ENCODE measurements at places on chromosomes 2 and 18.

GRCh38 chr2:19031642-19032041 is 326.8 kb downstream of the OSR1 start:
- DNase-seq, result no peak

- DNase-seq, result no peak
These were observed 85.3 kb downstream of the ZEB2 start for GRCh38 chr2:144434425-144435222.

DNA sequence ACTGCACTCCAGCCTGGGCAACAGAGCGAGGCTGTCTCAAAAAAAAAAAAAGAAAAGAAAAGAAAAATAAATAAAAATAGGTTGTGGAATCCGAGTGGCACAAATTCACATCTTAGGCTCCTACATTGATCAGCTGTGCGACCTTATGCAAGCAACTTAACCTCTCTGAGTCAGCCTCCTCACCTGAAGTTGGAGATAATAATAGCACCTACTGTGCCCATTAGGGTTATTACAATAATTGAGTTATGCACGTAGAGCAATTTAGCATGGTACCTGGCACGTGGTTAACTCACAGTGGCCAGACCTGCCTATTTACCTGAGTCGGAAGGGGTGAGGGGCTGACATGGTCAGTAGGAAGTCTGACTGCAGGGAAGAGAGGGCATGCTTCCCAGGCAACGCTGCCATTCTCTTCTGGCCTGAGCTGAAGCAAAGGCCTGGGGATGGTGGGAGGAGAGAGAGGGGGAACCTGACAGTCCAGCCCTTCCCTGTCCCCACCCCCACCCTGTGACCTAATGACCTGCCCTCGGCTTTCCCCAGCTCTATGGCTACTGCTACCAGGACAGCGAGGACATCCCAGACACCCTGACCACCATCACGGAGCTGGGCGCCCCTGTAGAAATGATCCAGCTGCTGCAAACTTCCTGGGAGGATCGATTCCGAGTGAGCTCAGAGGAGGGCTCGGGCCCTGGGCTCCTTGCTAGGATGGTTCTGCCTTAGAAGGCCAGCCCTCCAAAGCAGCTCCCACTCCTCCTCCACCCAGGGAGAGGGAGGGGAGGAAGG is 5.1 kb downstream of the PKDCC start:
- no peak for DNase-seq

- no peak for DNase-seq
These were observed 204.4 kb upstream of the RASGRP3 start for GRCh38 chr2:33272001-33272400.

GRCh38 chr18:3069671-3070433 is 56.9 kb upstream of the LPIN2 start:
- DNase-seq, result no peak

DNA sequence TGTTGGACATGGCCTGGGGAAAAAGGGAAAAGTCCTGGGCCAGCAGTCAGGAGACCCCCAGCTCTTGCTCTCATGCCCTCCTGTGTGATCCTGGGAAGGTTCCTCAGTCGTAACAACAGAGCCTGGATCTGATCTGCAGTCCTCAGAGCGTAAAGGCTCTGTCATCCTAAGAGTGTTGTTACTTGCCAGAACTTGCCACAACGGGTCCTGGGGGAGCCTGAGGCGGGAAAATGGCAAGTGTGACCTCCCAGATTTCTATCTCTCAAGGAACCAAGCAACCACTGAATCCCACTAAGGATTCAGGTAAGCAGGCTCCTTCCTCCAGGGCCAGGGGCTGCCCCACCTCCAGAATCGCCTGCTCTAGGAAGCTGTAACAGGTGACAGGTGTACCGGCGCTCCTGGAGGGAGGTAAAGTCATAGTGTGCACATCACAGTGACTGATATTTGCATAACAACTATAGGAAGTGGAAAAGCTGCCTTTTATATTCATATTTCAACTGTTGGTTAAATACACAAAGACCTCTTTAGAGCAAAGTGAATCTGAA is 18.4 kb downstream of the HS1BP3 start:
- DNase-seq, result no peak

GRCh38 chr2:179818546-179818945 is 42.9 kb downstream of the ZNF385B start:
- DNase-seq, result no peak

- DNase-seq, result no peak
These were observed 97.4 kb upstream of the ID2 start for GRCh38 chr2:8584174-8585066.

GRCh38 chr2:926896-927295 is 23.8 kb upstream of the SNTG2 start:
- DNase-seq, result no peak

GRCh38 chr2:33579227-33579626 is 19.9 kb downstream of the FAM98A start:
- DNase-seq, result no peak

DNA sequence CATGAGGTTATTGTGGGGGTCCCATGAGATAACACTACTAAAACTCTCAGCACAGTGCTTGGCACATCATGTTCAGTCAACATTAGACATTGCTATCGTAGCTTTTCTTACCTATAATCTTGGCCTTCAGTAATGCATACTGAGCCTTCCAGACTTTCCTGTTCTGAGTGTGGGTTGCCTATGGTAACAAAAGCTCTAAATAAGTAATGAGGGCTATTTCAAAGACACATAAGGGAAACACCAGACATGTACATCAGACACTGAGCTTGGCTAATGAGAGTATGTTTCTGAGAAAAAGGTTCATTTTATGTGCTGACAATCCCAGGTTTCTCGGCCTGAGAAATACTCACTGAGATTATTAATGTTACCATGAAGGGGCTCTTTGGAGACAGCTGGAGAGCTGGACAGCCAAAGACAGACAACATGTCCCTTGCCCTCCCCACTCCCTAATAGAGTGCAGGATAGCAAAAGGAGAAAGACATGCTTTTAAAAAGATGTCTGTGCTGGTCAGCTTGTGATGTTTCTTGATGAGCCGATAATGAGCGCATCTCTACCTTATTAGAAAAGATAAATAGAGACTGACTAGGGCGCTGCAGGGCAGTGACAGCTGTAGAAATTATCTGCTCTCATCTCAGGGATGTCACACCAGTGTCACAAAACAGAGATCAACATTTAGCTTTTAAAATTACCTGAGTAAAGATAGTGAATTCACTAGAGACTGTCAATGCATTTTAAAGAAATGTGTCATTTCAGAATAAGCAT is 25.4 kb downstream of the POLE4 start:
- DNase-seq, result no peak

DNA sequence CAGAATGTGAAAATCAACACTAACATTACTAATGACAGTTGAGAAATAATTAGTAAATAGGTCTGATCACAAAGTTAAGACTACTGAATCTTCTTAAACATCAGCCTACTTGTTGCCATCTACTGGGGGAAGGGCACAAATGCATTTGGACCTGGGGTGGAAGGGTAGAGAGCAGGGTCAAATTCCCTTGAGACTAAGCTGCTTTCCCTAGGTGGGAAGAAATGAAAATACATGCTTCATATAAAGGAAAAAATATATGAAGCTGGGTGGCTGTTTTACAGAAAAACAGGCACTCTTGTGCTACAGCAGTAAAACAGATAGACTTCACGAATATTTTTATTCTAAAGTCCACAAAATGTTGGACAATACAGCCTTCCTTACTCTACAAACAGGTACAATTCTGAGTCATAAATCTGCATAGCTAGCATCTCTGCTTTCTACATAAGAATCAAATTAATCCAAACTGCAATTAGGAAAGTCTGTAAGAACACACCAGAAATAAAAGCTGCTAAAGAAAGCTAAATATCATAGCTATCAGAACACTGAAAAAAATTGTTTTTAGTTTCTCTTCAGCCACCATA is 10.9 kb downstream of the TRIP12 start:
- no peak for DNase-seq

- no peak for DNase-seq
These were observed 94.8 kb upstream of the COL5A2 start for GRCh38 chr2:189274361-189274760.

GRCh38 chr2:67666386-67667053 is 269.4 kb downstream of the ETAA1 start:
- no peak for DNase-seq

- no peak for DNase-seq
These were observed 250.2 kb downstream of the ALPK2 start for GRCh38 chr18:58378411-58379379.

GRCh38 chr2:225495706-225496105 is 96.2 kb downstream of the NYAP2 start:
- no peak for DNase-seq

- DNase-seq, result no peak
These were observed 429.0 kb upstream of the PIK3C3 start for GRCh38 chr18:41526054-41526453.

DNA sequence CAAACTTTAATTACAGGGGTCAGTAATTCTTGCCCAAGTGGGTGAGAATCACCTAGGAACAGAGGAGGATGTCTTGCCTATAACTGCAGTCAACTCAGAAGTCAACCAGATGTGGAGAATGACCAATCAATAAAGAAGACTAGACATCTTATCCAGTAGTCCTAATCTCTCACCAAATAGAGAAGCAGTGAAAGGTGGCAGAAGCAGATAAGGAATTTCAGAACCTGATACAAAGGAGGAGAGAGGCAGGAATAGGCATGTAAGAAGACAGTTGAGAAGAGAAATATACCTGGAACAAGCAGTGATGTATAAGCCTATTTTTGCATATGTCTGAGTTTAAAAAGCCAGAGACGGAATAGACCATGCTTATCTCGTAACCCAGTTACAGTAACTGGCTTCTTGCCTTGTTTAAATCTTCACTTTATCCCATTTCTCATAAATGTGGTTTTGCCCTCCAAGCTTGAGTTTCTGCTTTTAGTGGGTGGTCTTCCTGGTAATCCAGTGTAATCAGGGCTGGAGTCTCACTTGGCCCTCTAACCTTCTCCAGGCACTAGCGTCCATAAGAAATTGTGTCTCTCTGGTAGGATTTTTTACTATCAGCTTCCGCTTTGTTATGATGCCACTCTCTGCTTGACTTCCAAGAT is 401.0 kb downstream of the SUCLG1 start:
- DNase-seq, result no peak

- peak; percentile 8 for DNase-seq
These were observed 10.4 kb upstream of the KCNK3 start for GRCh38 chr2:26682155-26682554.

- no peak for DNase-seq
These were observed 39.1 kb downstream of the NFATC1 start for GRCh38 chr18:79434607-79435401.

Measured in BE2C (cell line).